CD4-positive, alpha-beta T cell treated with Interleukin-6 for 4 hours (primary cell): ENCODE measurements at places on chromosomes 1 and 21.

DNA sequence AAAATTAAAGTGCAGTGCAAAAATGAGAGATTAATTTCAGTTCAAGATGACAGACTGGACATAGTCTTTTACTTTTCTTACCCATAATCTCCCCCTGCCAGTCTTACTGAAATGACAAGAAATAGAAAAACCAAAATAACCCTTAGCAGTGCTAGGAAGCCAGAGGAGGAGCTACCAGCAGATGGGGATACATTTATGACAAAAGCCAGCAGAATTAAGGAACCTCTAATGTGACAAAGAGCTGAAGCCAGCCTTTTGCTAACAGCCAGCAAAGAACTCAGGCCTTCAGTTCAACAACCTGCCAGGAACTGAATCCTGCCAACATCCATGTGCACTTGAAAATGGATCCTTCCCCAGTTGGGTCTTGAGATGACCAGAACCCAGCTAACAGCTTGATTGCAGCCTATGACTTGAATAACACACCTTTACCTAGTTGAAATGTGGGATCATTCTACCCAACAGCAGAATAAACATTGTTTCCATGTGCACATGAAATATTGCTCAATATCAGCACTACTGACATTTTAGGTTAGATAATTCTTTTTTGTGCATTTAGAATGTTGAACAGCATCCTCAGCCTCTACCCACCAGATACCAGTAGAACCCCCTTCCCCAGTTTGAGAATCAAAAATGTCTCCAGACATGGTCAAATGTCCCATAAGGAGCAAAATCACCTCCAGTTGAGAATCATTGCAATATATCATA, 7.9 kb upstream of the TRAF5 start:
- no peak for DNase-seq

DNA sequence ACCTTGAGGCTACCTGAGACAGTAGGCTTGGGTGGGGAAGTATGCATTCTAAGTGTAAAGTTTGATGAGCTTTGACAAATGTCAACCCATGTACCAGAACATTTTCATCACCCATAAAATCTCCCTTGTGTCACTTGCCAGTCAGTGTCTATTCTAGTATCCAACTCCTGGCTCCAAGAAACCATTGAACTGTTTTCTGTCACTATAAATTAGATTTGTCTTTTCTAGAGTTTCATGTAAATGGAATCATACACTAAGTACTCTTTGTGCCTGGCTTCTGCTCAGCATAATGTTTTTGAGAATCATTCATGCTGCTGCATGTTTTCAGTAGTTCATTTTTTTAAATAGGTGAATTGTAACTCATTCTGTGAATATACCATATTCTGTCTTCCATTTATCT, 165.4 kb downstream of the DNM3 start:
- DNase-seq: no peak

- no peak for DNase-seq
Measured at GRCh38 chr21:24899138-24899537, 708.1 kb downstream of the MRPL39 start.

GRCh38 chr1:100989306-100990077, 36.1 kb downstream of the DPH5 start:
- DNase-seq: no peak

GRCh38 chr1:42943166-42943565, 15.5 kb downstream of the SLC2A1 start:
- DNase-seq: peak; percentile 55

DNA sequence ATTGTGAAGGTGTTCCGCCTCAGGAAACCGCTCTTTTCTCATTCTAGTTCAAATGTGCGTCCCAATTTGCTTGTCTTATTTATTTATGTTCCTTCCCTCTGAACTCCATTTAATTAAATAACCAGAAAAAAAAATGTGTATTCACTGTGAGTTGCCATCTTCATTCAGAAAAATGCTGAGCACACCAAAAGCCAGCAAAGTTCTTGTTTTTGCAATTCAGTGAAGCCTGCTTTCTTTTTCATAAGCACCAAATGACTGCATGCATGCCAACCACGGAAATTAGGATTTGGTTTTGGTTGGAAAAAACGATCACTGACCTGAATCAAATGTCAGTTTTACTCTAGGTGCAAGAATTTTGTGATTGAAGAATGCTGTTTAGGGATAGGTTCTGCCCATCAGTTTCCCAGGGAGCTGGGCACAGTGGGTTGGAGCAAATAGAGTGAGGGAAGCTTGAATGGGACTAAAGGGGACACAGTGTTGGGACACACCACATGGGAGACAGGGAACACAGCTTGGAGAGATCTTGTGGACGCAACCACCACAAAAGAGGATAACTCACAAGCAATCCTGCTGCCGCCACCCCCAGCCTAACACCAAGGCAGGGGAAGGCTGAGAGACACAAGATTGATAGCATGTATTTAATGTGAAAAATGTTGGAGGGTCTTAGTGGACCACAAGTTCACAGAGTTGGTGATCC, 183.4 kb upstream of the GALNT2 start:
- no peak for DNase-seq

GRCh38 chr1:235675152-235675890, 25.7 kb upstream of the GNG4 start:
- no peak for DNase-seq

DNA sequence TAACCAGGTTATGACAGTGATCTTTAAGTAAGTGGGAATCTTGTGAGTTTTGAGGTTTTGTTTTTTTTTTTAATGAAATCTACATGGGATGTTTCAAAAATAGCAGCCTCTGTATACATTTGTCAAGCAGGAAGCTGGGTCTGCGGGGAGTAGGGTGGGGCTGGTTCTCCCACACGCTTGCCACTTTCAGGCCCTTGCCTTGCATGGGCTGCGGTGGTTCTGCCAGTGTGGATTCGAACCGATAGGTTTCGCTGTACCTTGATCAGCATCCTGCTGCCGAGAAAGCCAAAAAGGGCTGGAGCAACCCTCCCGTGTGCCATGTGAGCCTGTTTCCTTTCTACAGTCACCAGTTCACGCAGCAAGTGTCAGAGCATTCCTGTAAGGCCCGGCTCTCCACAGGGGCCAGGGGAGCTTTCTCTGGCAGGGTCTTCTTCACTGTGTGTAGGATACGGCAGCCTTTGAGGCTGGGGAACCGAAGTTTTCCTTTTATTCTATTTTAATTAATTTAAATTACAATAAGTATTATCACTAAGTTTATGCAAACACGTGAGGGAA, 79.2 kb upstream of the SAMD11 start:
- peak; percentile 67 for DNase-seq

- no peak for DNase-seq
Measured at GRCh38 chr1:173295995-173296394, 88.9 kb upstream of the TNFSF4 start.

- DNase-seq: no peak
Measured at GRCh38 chr1:174556392-174556791, 108.6 kb downstream of the GPR52 start.

DNA sequence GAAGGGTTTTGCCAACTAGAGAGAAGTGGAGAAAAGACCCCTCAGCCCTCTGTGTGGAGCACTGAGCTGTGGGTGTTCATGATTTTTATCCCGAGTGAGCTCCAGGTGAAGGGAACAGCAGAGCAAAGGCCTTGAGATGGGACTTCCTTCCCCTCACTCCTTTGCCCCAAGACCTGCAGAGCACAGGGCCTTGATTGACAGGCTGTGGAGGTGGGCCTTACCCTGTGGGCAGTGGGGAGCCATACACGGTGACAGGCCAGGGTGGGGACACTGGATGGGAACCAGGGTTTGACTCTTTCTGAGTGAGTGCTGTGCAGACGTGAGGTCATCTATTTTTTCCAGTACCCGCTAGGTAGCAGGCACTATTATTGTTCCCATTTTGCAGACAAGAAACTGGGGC, 10.5 kb downstream of the KCNQ4 start:
- no peak for DNase-seq

DNA sequence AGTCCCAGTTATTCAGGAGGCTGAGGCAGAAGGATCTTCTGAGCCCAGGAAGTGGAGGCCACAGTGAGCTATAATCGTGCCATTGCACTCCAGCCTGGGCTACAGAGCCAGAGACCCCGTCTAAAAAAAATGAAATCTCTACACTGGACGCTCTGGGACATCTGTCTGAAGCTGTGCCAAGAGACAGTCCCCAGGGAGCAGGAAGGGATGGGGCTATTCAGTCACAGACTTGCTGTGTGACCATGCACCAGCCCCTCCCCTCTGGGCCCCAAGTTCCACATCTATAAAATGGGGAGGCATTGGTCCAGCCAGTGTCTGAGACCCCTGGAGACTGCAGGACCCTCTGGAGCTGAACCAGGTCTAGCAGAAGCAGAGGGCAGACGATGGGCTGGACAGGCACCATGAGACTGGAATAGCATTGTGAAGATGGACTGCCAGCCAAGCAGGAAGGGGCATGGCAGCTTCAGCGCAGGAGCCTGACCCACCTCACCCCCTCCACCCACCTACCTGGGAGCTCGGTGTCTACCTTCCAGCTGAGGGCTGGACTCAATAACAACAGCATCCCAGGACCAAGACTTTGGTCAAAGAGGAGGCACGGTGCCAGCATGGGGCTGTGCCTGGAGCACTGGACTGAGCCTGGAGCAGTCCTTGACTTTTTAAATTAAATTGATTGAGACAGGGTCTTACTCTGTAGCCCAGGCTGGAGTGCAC, 1.4 kb downstream of the TMEM54 start:
- DNase-seq: no peak

DNA sequence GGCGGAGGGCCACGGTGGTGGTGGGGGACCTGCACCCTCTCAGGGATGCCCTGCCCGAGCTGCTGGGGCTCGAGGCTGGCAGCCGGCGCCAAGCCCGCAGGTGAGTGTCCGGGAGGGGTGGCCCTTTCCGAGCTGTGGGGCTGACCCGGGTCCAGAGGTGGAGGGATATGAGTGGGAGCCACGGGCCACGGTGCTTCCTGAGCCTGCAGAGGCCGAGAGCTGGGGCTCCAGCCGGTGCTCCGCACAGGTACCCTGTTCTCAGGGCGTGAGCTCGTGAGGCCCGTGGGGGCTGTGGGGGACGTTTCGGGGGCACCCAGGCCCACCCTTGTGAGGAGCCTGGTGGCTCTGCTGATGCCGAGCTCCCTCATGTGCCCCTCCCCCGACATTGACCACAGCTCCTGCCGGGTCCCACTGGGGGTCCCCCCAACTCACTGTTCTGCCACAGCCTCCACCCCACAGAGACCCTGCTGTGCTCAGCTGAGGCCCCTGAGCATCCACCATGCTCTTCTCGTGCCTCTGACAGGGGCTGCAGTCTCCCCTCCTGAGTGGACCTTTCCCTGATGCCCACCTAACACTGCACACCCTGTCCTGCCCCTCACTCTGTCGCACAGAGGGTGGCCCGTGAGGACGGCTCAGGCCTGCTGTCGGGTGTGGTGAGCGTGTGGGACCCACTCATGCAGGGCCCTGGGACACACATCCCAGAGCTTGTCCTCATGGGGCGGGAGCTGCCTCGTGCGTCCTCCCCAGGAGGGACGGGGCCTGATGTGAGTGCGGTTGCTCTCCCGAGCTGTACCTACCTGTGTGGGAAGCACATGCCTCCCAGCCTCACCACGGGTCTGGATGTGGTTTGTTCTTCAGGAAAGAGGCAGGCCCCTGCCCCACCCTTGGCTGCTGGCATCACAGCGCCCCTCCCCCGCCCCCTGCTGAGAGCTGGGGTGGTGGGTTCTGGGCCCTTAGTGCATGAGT, 27.5 kb downstream of the SLX9 start:
- no peak for DNase-seq

DNA sequence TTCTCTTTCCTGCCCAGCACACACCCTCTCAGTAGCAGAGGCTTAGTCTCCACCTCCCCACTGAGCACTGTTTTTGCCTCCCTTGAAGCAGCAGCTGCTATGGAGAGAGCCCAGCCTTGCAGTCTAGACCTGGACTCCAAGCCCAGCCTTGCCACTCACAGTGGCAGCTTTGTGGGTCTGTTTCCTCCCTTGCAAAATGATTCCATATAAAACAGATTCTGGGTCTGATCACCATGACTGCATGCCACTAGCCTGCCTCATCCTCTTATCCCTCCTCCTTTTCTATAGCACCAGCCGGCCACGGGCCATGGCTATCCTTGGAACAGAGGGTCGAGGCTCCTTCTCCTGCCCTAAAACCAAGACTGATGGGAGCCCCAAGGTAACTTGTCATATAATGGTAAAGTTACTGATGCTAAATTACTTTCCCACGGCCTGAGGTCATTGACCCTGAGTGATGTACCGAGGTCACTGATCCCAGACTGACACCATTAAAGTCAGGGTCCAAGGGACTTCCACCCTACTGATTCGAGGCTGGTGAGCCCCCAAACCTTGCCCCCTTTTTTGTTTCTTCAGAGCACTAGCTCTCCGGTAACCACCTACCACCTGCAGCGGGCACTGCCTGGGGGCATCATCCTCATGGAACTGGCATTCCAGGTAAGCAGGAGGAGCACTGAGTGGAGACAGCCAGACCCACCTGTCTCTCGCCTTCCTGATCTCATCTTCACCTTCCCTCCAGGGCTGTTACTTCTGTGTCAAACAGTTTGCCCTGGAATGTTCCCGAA, 7.9 kb downstream of the HYI start:
- no peak for DNase-seq

- no peak for DNase-seq
Measured at GRCh38 chr21:37370152-37371040, 3.8 kb downstream of the DYRK1A start.

- no peak for DNase-seq
Measured at GRCh38 chr1:158952416-158952815, 21.1 kb downstream of the PYHIN1 start.

- no peak for DNase-seq
Measured at GRCh38 chr1:157993147-157993917, at the start of gene KIRREL1. TSS of gene KIRREL1 (plus strand) at chr1:157993645. CDS start at chr1:157993677, 32 bp downstream.

DNA sequence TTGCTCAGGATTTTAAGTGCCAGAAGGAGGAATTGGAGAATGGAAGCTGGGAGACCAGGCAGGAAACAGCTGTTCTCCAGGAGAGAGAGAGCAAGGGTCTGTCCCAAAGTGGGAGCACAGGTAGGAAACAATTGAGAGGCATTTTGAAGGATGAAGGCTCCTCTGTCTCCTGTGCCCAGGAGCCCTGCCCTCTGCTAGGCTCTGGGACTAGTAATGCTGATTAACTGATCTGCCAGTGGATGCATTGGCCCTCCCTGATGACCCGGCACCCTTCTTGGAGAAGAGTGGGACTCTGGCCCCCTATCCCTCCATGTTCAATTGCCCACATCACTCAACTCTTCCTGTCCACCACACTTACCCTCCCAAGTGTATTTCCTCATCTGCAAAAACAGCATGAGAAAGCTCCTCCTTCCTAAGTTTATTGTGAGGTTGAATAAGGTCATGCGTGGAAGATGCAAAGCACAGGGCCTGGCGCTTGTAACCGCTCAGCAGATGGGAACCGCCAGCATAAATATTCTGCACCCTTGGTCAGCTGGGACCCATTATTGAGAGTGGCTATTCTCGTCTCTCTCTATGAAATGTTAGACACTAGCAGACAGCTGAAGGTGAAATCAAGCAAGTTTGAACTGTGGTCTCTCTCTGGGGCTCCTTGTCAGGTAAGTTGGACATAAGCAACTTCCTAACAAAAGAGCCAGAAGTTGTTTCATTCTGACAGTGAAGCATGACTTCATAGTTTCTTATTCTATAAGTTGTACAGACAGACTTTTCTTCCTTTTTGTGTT, 63.0 kb upstream of the ANGPTL1 start:
- no peak for DNase-seq

GRCh38 chr1:89823679-89824292, 3.0 kb downstream of the LRRC8D start:
- no peak for DNase-seq
